ENCODE measurements at places on chromosomes 3 and 15.

DNA sequence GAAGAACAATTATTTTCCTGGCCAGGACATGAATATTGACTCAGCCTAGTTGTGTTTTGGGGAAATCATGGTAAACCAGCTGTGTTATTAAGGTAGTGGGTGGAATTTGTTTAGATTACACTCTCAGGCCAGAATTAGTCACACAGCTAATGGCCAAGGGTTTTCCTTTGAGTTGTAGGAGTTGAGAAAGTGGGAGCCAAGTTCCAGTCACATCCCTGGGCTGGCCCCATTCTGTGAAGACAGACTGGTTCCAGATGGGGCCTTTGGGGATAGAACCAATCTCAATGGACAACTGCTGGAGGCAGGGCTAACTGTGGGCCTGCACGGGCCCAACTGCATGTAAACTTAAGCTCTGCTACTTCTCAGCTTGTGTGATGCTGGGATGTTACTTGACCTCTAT is 1.4 kb upstream of the RASL12 start:
- DNase-seq = no peak

GRCh38 chr3:138824114-138824506 is 10.6 kb downstream of the PIK3CB start:
- DNase-seq = no peak

- DNase-seq = no peak
Measured at GRCh38 chr3:96619475-96619874, 194.9 kb upstream of the EPHA6 start.

DNA sequence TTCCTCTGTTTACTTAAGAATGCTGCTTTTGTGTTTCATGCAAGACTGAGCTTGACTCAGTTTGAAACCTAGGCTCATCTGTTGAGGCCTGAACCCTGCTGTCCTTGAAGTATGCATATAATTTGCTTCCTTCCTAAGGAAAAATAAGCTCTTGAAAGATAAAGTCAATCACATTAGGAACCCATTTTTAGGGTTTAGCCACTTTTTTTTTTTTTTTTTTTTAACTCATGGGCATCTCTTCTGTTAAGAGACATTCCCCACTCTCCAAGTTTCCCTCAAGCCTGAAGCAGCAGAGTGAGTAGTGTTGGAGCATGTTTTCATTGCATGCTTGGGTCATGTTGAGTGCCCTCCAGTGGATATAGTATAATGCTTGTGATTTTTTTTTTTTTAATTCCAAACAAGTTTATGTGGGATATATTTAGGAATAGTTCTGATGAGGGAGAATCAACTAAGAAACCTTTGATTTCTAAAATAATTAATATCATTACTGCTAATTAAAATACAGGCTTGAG is 3.6 kb downstream of the CTNNB1 start:
- peak; percentile 41 for DNase-seq

GRCh38 chr3:187621881-187622280 is 48.3 kb downstream of the SST start:
- no peak for DNase-seq

- DNase-seq = no peak
Measured at GRCh38 chr3:24648063-24648462, 153.4 kb upstream of the THRB start.

GRCh38 chr3:157362348-157362747 is 74.3 kb upstream of the PTX3 start:
- DNase-seq = no peak

- DNase-seq = no peak
Measured at GRCh38 chr3:126478581-126479310, 3.1 kb upstream of the ZXDC start.

- DNase-seq = no peak
Measured at GRCh38 chr3:58570851-58571250, 6.3 kb downstream of the FAM107A start.

DNA sequence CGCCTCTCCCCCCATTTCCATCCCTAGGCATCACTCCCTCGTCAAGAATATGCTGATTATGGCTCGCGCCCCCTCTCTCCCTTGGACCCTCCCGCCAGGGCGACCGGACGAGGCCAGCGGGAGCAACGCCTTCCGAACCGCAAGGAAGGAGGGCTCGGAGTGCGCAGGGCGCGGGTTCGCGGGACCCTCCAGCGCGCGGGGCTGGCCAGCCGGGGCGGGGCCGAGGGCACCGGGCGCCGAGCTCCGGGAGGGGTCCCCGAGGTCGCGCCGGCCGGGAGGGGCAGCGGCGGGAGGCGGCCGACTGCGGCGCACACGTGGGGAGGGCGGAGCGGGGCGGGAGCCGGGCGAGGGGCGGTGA is 483 bp downstream of the EHD4 start:
- DNase-seq = no peak
